ENCODE measurements at places on chromosomes 1 and 21.

DNA sequence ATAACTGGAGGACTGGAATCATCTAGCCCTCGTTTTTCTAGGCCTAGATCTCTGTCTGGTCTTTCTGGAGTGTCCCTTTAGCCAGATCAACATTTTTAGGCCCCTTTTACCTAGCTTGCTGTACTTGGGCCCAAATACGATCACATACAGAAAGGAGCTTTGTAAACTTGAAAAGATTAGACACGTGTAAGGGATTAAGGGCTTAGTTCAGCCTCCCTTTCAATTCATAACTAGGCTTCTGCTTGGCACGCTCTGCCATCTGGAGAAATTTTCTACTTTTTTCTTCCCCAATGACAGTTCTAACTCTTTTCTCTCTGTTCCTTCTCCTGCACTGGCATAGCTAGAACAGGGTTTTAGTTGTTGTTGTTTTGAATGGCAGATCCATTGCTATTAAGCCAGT lies 153.3 kb upstream of the BEND5 start:
- DNase-seq, result no peak

- DNase-seq, result peak; percentile 94
Observed at GRCh38 chr1:27099587-27100334, 55.2 kb downstream of the SLC9A1 start.

- no peak for DNase-seq
Observed at GRCh38 chr1:154440036-154440804, 35.1 kb downstream of the IL6R start.

- no peak for DNase-seq
Observed at GRCh38 chr1:6303397-6304012, 42.6 kb upstream of the GPR153 start.

GRCh38 chr21:31371715-31372470 lies 27.8 kb upstream of the TIAM1 start:
- DNase-seq, result no peak

GRCh38 chr1:147388969-147389368 lies 146.5 kb downstream of the CHD1L start:
- DNase-seq, result no peak

GRCh38 chr1:35192056-35192852 lies 691 bp downstream of the SFPQ start:
- DNase-seq, result peak; percentile 91

DNA sequence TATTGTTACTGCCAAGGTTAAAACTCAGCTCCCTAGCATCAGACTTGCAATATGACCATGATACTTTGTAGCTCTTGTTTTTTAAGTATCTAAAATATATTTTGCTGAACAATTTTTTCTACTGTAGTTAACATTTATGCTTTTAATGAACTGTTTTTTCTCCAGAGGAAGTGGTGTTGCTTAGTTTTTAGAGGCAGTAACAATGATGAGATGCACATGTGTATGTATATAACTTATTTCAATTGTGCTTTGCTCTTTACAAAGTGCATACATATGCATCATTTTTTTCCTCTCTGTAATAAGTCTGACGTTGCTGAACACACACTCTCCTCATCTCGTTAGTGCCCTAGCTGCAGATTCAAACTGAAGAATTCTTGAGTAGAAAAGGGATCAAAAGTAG lies 418.8 kb downstream of the ZP4 start:
- DNase-seq, result no peak

DNA sequence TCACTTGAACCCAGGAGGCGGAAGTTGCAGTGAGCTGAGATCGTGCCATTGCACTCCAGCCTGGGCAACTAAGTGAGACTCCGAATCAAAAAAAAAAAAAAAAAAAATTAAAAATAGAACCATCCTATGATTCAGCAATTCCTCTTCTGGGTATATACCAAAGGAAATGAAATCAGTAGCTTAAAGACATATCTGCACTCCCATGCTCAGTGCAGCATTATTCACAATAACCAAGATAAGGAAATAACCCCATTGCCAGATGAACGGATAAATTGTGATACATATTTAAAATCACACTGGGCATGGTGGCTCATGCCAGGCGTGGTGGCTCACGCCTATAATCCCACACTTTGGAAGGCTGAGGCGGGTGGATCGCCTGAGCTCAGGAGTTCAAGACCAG lies 23.8 kb downstream of the ALDH9A1 start:
- DNase-seq, result no peak

GRCh38 chr1:92902406-92902744 lies 58.9 kb downstream of the DIPK1A start:
- no peak for DNase-seq

DNA sequence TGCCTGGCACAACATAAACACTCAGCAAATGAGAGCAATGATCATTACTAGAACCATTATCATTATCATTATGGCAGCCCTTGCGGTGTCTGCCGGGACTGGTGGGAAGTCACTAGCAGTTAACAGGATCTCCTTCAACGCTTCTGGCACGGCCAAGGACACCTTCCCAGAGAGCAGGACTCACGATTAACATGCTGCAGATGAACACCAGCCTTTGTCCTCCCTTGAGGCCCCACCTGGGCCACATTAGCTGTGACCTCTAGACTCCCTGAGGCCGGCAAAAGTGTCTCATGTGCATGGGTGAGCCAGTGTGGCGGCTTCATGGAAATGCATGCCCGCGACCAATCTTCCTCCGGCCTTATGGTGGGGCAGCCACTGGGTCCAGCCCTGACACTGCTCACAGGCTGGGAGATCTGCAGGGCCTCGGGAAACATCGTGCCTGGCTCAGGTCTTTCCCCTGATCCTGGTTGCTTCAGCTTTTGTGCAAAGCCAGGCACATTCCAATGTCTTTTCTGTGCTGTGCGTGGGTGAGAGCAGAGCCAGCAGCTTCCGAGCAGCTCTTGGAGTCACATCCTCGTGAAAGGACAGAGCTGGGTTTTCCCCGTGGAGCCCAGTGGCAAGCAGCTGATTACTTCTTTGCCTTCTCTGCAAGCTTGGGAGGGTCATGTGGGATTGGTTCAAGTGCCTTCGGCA lies 107.3 kb downstream of the HMGB4 start:
- no peak for DNase-seq

DNA sequence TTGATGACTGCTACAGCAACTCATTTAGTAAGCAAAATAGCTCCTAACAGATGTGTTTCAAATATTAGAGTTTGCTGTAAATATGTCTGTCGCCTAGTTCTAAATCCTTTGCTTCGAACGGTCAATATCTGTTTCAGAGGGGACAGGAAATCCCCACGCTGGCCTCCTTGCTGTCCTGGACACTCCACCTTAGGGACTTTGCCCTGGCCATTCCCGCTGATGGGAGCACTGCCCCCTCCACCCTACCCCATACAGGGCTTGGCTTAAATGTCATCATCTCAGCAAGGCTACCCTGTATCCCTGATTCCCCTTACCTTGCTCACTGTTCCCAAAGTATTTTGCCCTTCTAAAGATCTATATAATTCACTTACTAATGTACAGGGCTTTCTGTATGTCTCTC lies 86.1 kb upstream of the HIVEP3 start:
- no peak for DNase-seq

DNA sequence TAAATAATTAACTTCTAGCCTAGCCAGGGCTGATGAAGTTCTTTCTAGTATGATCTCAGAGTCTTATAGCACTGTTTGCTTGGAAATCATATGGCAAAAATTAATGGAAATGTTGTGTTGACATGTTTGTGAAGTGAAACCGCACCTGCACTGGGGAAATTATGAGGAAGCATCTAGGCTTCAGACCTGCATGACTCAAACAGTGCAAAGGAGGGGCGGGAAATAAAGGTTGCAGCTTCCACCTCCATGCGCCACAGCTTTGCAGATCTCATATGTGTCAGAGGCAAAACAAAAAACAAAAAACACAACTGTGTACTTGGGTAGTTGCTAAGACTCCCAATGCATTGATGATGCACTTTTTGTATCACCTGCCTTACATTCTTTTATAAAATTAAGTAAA lies 1080.6 kb downstream of the PLA2G4A start:
- DNase-seq, result no peak

DNA sequence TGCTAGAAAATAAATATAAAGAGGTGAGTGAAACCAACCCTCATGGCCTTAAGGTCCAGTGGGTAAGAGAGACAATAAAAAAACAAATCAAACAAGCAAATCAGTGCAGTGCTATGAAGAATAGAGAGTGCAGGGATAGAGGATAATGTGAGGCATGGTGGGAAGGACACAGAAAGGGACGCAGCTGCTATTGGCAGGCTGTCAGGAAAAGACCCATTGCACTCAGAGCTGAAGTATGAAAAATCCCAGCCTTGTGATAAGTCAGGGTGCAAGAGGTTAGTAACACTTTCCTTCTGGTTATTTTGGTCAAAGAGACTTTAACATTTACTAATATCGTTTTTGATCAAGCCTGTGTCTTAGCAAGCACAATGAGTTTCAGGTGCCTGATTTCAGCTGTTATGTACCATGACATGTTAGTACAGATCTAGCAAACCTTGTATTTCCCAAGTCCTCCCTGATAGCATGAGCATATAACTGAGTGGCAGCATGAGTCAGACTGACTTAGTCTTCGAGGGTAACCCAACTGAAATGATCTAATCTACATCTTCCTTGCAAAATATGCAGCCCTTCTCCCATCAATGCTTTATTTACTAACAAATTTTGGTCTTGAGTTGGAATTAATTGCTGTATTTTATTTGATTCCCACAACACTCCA lies 31.7 kb downstream of the CHML start:
- no peak for DNase-seq

GRCh38 chr1:25727635-25728286 lies 72.2 kb upstream of the SELENON start:
- no peak for DNase-seq

- DNase-seq, result no peak
Observed at GRCh38 chr1:29711582-29712283, 475.4 kb downstream of the PTPRU start.

- DNase-seq, result no peak
Observed at GRCh38 chr1:115557715-115558114, 84.1 kb upstream of the VANGL1 start.

- DNase-seq, result no peak
Observed at GRCh38 chr1:39230261-39231190, 26.0 kb downstream of the MACF1 start.

GRCh38 chr1:89917353-89917752 lies 77.6 kb upstream of the ZNF326 start:
- no peak for DNase-seq

DNA sequence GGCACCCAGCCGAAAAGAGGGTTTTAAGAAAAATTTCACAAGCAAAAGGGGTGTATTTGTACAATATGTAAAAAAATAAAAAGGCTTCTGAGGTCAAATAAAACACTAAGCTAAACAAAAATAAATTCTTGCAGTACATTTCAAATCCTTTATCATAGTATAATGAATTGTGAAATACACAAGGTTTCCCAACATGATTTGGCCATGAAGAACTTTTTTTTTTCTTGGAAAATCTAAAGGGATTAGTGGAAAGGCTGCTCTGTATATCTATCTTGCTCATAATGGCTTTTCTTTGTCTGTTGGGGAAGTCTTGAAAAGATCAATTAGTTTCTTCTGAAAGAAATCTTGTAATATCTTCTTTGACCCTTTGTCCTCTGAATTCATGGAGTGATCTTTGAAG lies 593.4 kb downstream of the PLPP3 start:
- no peak for DNase-seq

- DNase-seq, result no peak
Observed at GRCh38 chr1:116178837-116179236, 67.6 kb downstream of the MAB21L3 start.

GRCh38 chr1:37471345-37472231 lies 2.8 kb upstream of the ZC3H12A start:
- DNase-seq, result peak; percentile 95

- DNase-seq, result no peak
Observed at GRCh38 chr1:8226747-8227146, 91.2 kb upstream of the SLC45A1 start.

- no peak for DNase-seq
Observed at GRCh38 chr1:209769171-209769904, 13.5 kb downstream of the TRAF3IP3 start.

DNA sequence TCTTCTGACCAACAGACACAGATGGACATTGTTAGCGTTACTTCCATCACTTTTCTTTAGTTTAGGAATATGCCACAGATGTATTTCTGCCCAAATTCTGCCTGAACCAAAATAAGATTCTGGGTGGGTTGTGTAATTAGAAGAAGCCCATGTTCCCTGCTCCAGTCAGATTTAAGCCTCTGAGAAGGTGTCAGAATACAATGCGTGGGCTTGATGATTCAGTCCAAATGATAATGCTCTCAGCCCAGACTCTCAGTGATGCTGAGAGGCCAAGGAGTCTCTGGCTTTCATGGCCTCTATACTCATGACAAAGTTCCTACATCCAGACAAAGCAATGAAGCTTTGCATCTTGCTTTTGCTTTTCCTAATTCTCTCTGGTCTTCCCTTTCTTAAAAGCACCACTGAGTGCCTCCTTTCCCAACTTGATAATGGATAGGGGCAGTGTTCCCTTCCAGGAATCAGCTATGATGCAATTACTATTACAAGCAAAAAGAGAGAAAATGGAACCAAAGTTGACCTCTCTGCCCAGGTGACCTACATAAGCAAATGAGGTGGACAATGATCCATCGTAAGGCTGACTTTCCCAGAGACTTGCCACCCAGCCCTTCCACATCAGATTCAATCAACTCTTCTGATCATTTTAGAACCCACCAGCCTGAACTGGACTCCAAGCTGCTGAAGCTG lies 8.8 kb downstream of the SEC16B start:
- DNase-seq, result no peak

GRCh38 chr21:43832648-43833047 lies 32.4 kb upstream of the AGPAT3 start:
- DNase-seq, result no peak

DNA sequence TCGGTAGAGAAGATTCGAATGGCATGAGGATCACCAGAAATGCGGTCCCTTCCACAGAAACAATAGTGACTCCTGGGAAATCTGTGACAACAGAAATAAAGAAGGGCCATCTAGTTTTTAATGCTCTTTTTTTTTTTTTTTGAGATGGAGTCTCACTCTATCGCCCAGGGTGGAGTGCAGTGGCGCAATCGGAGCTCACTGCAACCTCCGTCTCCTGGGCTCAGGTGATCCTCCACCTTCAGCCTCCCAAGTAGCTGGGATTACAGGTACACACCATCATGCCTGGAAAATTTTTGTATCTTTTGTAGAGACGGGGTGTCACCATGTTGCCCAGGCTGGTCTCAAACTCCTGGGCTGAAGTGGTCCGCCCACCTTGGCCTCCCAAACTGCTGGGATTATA lies 43.9 kb downstream of the L1TD1 start:
- no peak for DNase-seq

- DNase-seq, result no peak
Observed at GRCh38 chr1:99594205-99594604, 51.7 kb upstream of the PALMD start.

- no peak for DNase-seq
Observed at GRCh38 chr21:35791541-35792325, 268.6 kb downstream of the SETD4 start.

DNA sequence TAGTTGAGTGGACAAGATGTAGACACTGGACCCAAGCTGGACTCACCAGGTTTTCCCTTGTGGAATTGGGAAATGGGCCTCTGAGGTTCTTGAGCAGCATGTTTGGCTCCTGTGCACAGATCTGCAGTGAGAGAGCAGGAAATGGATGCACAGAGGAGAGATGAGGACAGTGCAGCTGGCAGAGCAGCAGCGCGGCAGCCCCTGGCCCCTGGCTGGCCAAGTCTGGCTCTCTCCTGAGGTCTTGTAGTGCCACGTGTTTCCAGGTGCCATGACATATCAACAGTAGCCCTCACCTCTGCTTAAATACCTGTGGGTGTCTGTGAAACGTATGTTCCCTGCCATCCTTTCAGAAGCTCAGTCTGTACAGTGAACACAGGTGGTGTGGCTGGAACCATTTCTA lies 19.2 kb upstream of the BCL10 start:
- DNase-seq, result no peak
